AG08396 (cell line): ENCODE measurements at places on chromosomes 5 and 9.

DNA sequence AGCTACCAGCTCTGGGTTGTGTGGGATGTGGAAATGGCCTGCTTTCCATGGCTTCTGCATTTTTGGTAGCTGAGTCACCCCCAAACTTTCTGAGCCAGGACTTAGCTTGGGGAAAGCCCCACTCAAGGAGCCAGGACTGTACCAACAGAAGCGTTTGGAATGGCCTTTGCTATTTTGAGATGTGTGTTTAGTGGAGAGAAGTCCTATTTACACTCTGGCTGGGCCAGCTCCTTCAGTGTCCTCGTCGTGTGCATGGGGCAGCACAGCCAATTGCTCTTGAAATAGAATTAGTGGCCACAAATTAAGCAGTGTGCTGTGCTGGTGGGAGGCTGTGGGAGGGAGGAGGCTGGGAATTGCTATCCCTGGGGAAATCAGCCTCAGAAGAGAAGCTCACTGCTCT lies 51.6 kb downstream of the ENTREP1 start:
- DNase-seq = peak; percentile 75

GRCh38 chr5:132674671-132675506 lies 1.1 kb downstream of the IL4 start:
- DNase-seq = peak; percentile 88

GRCh38 chr5:134551901-134552300 lies 26.4 kb downstream of the JADE2 start:
- no peak for DNase-seq

- DNase-seq = no peak
Observed at GRCh38 chr9:78470216-78470615, 173.3 kb downstream of the PSAT1 start.

DNA sequence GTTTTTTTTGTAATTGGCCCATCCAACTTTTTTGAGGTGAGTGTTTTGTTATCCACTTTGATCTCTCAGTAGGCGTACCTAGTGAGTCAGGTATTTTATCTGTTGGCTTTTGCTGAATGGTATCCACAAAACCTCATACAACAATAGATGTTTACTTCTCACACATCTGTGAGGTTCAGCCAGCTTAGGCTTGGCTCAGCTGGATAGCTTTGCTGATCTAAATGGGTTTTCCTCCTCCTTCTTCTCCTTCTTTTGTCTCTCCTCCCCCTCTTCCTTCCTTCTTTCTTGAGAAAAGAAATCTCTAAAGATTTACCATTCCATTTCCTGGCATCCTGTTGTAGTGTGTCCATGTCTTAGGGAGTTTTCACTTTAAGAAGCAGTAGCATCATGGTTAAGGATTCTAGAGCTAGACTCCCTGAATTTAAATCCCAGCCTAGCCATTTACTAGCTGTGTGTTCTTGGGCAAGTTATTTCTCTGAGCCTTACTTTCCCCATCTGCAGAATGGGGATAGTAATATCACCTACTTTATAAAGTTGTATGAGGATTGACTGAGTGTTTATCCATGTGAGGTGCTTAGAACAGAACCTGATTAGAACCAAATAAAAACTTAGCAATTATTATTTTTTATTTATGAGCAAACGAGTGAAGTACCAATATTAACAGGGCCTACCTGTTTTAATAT lies 126.3 kb downstream of the ARHGAP26 start:
- no peak for DNase-seq

- DNase-seq = no peak
Observed at GRCh38 chr9:112836394-112836793, 54.3 kb downstream of the SLC46A2 start.

DNA sequence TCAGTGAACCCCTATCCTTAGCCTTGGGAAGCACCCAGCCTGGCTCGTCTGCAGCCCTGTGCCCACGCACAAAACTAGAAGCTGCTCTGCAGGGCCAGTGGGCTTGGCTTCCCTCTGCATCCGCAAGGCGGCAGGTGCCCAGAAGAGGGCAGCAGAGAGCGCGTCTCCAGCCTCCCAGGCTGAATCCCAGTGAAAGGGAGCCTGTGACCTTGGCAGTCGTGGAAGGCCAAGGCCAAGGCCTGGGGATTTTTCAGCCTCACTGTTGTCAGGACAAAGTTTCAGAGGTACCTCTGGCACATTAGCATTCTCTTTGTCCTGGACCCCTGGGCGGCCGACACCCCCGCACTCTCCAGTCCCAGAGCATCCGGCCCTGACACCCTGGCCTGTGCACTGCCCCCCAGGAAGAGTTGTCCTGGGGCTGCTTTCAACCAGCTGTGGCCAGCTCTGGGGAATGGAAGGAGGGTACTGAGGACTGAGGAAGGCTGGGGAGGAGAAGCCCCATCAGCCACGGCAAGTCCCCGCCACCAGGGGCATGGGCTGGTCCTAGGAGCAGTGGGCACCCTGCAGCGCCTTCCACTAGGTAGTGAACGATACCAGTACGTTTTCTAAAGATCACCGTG lies 63.6 kb upstream of the IL17B start:
- peak; percentile 83 for DNase-seq

- no peak for DNase-seq
Observed at GRCh38 chr5:41148448-41148847, 64.9 kb downstream of the C6 start.

DNA sequence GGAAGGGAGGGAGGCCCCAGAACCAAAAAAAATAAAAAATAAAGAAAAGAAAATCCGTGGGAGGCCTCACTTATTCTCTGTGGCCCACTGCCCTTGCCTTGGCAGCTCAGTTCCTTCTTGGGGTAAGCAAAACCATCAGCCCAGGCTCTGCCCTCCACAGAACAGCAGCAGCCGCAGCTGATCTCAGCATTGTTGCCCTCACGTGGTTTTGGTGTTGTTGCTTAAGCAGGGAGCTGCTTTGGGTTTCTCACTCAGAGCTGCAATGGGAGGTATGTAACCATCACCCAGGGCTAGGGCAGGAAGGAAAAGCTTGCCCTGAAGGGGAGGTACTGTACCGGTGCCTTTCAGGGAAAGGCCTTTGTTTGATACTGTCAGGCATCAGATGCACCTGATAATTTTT lies 374.7 kb upstream of the WWC1 start:
- DNase-seq = no peak

DNA sequence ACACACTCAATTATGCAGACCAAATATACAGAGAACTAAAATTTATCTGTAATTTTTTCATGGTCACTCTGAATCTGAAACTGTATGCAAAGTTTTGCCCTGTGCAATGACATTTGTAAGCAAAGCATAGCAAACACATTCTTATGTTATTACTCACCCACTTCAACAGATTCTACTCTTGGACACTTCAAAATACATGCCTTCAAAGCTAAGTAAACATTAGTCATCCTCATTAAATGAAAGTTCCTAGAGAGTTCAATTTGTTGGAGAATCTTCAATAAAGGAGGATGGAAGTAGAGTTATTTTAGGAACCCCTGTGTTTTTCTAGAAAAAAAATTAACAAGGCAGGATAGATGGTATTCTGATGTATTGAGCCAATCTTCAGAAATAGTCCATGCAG lies 639.7 kb upstream of the C9orf72 start:
- peak; percentile 50 for DNase-seq

DNA sequence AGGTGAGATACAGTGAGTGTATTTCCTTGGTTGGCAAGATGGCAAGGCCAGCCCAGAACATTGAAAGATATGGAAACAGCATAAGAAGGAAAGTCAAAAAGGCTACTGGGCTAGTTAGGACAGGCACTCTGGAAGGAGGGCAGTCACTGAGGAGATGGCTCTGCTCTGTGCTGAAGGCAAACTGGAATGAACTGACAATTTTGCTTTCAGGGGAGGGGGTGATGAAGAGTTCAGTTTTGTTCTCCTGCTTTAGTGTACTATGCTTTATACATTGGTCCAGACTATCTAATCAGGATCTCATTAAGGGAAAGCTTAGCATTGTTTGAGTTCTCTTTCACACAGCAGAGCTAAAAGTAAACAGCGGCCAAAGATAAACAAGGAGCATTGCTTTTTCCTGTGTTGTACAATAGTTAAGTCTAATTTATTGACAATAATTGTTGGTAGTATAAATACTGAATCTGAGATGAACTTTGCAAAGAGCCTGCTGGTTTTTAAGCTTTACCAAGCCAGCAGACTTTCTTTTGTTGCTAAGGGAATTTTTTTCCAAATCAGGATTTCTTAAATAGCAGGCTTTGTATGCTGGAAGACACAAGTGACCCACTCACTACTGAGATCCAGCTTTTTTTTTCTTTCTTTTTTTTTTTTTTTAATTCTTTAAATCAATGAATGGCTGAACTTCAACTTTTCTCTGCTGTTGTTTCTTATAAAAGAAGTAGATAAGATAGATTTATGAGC lies 355.5 kb downstream of the ARRDC3 start:
- DNase-seq = no peak

DNA sequence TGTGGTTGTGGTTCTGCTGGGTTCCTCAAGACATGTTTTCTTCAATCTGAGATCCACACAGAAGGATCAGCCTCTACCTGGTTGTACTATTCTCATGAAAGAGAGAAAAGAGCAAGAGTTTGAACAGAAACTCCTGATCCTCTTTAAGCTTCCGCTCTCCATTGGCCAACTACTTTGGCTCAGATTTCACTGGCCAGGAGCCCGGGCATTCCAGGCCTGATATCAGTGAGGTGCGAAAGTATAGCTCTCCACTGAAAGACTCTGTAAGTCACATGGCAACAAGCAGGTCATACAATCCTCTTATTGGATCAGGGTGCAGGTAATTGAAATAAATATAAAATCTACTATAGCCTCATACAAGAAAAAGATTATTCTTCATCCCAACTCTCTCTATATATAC lies 920.5 kb downstream of the TLE4 start:
- DNase-seq = peak; percentile 5
